Muscle of leg (tissue), 16 donors: ENCODE measurements at places on chromosomes 2 and 18. TPM values are rescaled to one million over a fixed set of nuclear protein-coding genes. Genes with fewer than 3 reads are reported as not detected.

The ZNF396 gene
- 1.3 TPM for total RNA-seq

The SERPINB10 gene
- 0.04 TPM for total RNA-seq

The MYL12A gene
- 705 TPM for total RNA-seq

The VSNL1 gene
- total RNA-seq: 2.3 TPM

The POTEE gene
- not detected for total RNA-seq

The NT5C1B gene
- total RNA-seq: not detected

The MC4R gene
- 0.62 TPM for total RNA-seq

The C2orf80 gene
- not detected for total RNA-seq

The CRYBA2 gene
- total RNA-seq: not detected
